ENCODE measurements at places on chromosomes 6 and 20.
A peak's percentile ranks its signal among the peaks of the same experiment; 100 is the strongest.

GRCh38 chr6:133079901-133080300 is 161.3 kb upstream of the EYA4 start:
- no peak for DNase-seq

- no peak for DNase-seq
These were observed 5.1 kb upstream of the EBF4 start for GRCh38 chr20:2687514-2687913.

- no peak for DNase-seq
These were observed 87.1 kb upstream of the SCGN start for GRCh38 chr6:25564943-25565342.

GRCh38 chr20:59850018-59850641 is 83.3 kb downstream of the SYCP2 start:
- DNase-seq: peak; percentile 73

GRCh38 chr20:45576995-45577394 is 2.1 kb downstream of the WFDC8 start:
- no peak for DNase-seq

GRCh38 chr6:43086022-43086658 is 10.0 kb downstream of the PTK7 start:
- DNase-seq: no peak

GRCh38 chr6:106799031-106799894 is 169.9 kb downstream of the QRSL1 start:
- peak; percentile 75 for DNase-seq

- no peak for DNase-seq
These were observed 4.2 kb downstream of the AHI1 start for GRCh38 chr6:135493218-135493961.

- no peak for DNase-seq
These were observed 67.1 kb upstream of the DUSP22 start for GRCh38 chr6:225121-225721.

GRCh38 chr6:112413780-112414179 is 66.7 kb downstream of the RFPL4B start:
- DNase-seq: no peak

- peak; percentile 74 for DNase-seq
These were observed 4.0 kb upstream of the TUBB2B start for GRCh38 chr6:3231247-3232016.

DNA sequence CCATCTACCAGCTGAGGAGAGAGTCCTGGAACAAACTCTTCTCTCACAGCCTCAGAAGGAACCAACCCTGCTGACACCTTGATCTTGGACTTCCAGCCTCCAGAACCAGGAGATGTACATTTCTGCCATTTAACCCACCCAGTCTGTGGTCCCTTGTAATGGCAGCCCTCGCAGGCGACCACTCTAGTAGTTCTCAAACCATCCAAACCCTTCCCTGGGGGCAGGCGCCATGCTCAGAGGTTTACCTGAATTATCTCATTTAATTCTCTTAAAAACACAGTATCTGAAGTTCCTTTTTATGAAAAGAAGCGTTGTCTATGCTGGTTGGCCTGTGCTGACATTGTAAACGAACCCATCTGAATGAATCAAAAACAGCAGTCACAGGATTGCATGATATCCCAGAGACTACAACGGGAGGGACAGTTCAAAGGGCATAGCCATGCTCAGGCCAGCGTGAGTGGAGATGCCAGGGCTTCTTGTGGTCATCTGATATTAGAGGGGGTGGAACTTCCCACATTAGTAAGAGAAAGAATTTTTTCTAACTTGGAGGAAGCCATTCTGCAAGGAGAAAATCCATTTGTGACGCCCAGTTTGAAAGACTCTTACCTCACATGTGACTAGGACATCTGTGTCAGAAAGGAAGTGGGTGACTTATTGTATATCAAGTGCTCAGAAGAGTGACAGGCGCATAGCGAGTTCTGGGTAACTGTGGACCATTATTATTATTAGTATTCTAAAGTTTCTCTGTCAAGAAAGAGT is 17.2 kb upstream of the TAGAP start:
- DNase-seq: no peak

GRCh38 chr6:134211297-134211696 is 106.6 kb downstream of the SGK1 start:
- no peak for DNase-seq

DNA sequence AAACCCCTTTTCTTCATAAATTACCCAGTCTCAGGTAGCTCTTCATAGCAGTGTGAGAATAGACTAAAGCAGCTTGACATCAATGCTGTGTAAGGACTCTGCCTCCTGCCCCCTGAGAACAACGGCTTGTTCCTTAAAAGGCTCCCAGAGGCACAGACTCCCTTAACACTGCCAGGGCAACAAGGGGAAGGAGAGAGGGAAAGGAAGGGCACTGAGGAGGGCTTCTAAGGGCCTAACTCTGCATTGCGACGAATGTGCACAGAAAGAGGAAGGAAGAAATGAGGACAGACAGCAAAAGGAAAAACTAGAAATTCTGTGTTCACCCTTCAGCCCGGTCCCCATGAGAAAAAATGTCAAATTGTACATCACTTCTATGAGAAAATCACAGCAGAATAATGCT is 74.0 kb downstream of the AGPAT4 start:
- DNase-seq: no peak

GRCh38 chr6:63705707-63706106 is 70.1 kb downstream of the PHF3 start:
- no peak for DNase-seq

GRCh38 chr6:150800674-150801314 is 64.7 kb upstream of the MTHFD1L start:
- no peak for DNase-seq

DNA sequence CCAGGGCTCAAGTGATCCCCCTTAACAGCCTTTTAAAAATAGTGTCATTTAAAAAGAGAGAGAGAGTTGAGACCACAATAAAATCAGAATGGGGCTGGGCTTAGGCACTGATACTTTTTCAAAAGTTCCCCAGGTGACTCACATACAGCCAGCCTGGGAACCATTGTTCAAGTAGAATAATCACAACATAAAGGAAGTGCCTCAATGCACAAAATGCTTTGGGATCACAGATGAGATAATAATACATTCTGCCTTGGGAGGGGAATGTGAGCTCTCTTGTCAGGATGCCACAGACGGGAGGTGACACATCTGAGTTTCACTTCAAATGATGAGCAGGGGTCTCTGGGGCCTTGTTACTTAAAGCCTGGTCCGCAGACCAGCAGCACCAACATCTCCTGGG is 34.0 kb upstream of the GABRR1 start:
- DNase-seq: no peak

DNA sequence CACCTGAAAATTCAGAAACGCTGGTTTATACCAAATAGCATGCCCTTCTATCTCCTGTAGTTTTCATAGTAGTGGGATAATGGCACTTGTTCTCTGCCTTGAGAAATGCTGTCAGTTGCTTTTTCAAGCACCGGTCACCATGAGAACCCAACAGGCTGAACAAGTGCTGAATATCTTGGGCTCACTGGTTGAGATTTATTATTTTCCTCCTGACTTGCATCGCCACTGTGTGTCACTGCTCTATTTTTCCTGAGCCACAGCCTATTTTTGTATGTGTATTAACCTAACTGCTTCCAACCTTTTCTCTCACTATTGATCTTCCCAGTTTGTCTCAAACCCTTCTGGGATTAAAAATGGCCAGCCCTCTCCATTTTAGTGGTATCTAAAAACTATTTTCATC is 71.9 kb downstream of the OPN5 start:
- DNase-seq: no peak

- no peak for DNase-seq
These were observed 185.3 kb upstream of the AGPAT4 start for GRCh38 chr6:161459008-161459615.

- DNase-seq: no peak
These were observed 287.1 kb upstream of the PRDM1 start for GRCh38 chr6:105799056-105799455.

DNA sequence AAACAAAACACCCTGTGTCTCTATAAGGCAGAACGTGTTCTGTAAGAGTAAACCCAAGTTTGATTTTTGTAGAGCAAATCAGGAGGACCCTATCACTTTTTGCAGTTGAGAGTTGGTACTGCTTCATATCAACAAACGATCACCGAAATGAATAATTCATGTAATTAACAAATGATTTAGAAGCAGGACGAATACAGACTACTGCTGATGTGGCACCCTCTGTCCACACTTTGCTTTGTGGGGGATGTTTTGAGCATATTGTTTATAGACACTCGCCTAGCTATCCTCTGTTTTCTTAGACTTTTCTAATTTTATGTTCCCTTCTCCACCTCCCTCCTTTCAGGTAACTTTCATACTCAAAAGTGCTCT is 1.5 kb downstream of the CD2AP start:
- DNase-seq: peak; percentile 2

DNA sequence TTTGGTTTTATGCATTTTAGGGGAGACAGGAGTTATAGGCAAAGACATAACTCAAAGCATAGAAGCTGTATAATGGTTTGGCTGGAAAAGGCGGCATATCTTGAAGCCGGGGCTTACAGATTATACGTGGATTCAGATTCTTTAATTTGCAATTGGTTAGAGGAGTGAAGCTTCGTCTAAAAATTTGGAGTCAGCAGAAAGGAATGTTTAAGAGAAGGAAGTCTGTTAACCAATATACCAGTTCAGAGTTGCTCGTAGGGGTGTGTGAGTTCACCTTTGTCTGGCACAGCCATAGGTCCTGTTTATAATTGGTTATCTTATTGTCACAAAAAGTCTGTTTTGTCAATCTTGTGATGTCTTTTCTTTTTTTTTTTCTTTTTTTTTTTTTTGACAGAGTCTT is 8.9 kb downstream of the ARHGAP40 start:
- no peak for DNase-seq

DNA sequence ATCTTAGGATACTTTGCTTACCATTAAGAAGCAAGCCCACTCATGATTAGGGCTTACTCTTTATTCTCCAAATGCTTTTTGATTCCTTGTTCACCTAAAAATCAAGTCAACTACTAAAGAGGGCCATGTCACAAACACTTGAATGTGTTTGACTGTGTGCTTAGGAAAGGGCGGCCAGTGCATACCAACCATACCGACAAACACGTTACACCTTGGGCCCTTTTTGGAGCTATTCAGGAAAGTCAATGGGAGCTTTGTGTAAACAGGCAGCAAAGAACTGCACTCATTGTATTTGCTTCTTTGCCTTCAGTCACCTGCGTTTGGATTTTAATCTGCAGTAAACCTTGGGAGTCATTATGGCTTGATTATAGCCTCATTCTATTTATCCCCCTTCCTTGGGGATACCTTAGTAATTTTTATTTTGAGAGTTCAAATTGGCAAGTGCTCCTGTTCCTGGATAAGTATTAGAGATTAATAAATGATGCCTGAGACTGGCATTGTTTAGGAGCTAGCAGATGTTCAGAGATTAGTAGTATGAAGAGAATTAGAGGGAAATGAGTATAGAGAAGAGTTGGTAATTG is 102.6 kb upstream of the HDGFL1 start:
- DNase-seq: no peak

- no peak for DNase-seq
These were observed 6.9 kb upstream of the PHACTR1 start for GRCh38 chr6:12709556-12710232.

DNA sequence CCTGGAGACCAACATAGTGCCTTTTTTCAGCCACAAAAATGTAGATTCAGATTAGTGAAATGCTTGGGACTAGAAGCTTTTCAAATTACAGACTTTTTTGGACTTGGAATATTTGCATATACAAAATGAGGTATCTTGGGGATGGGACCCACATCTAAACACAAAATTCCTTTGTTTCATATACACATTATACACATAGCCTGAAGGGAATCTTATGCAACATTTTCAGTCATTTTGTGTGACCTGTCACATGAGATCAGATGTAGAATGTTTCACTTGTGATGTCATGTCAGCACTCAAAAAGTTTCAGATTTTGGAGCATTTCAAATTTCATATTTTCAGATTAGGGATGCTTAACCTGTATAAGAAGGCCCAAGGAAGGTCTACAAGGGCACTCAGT is 44.5 kb upstream of the ALDH8A1 start:
- no peak for DNase-seq

- no peak for DNase-seq
These were observed 456.9 kb upstream of the JAG1 start for GRCh38 chr20:11130554-11131166.

DNA sequence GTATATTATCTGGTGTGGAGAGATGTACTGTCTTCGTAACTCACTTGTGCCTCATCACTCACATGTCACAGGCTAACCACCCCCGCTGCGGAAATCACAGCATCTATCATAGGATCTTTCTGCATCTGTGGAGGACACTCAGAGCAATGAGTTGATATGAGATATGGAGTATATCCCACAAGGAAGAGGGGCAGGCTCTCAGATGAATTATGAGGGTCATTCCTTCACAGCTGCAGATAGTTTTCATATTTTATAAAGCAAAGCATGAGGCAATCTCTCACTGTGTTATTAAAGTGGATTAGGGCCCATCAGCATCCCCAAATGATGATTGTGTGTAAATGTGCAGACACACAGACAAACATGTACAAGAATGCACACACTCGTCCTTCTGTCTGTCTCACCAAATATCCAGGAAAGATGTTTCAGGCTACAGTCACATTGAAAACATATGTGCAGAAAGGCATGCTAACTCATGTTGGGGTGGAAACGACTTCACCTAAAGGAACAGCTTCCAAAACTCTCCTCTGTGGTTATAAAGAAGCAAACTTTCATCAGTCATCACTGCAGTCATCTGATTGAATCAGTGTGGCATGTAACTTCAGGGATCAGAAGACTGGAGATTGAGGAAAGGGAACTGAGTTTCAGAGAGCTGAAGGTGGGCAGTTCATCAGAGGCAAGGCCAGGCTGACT is 164.7 kb downstream of the FOXC1 start:
- DNase-seq: no peak

DNA sequence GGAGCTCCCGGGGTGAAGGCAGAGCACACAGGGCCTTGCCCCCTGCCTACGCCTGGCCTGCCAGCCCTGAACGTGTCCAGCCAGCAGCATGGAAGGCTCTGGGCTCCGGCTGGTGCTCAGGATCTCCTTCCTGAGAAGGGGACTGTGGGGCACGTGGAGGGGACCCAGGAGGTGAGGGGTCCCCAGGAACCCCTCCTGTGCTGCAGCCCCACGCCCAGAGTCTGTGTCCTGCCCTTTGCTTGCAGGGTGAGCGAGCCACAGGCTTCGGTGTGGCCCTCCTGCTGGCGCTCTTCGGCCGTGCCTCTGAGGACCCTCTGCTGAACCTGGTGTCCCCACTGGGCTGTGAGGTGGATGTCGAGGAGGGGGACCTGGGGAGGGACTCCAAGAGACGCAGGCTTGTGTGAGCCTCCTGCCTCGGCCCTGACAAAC is 22.3 kb downstream of the NPEPL1 start:
- DNase-seq: peak; percentile 3

- peak; percentile 33 for DNase-seq
These were observed 30.1 kb upstream of the SLC16A10 start for GRCh38 chr6:111057074-111057752.

DNA sequence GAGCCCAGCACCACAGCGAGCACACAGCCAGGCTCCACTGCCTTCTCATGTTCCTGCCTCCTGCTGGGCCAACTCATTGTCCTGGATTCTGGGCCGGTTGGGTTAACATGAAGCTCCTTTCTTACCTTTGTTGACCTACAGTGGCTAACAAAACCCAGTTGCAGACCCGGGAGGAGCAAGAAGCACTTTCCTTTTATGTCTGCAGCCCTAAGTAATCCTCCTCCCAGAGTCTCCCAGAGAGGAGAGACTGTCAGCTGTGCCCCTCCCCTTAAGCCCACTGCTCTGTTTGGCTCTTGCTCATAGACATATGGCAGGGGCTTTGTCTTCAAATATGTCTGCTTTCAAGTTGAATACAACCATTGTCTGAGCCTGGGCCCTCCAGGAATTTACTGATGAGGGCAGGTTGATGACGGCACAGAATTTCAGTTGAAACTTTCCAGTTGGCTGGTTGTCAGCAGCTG is 55.2 kb downstream of the PSMB1 start:
- peak; percentile 83 for DNase-seq

GRCh38 chr6:138211048-138211581 is 7.2 kb downstream of the PBOV1 start:
- peak; percentile 38 for DNase-seq
